Mesothelial cell of epicardium (in vitro differentiated cells): ENCODE measurements at places on chromosomes 12 and 14.

DNA sequence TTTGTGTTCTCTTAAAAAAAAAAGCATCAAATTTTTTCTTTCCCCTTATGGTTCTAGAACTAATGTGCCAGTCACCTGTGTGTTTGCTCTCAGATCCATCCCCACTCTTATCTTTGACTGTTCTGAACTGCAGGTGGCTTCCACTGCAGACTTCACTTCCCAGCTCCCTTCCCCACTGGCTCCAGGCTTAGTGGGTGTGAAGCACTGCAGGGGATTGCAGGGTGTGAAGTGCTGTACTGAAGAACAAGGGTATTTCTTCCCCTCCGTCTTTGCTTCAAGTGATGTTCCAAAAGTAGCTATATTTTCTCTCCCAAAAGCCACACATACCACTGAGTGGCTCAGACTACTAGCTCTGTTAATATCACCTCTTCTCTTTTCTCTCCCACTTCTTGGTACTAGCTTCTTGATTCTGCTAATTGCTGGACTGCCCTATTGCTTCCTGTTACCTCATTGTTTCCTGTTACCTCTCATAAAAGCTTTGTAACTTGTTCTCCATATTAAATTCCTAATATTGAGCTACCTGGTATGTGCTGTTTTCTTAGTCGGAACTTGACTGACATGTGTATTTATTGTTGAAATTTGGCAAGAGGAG lies 115.4 kb upstream of the PRICKLE1 start:
- no peak for DNase-seq

- DNase-seq = no peak
Measured at GRCh38 chr12:65568517-65568916, 255.8 kb upstream of the HMGA2 start.

DNA sequence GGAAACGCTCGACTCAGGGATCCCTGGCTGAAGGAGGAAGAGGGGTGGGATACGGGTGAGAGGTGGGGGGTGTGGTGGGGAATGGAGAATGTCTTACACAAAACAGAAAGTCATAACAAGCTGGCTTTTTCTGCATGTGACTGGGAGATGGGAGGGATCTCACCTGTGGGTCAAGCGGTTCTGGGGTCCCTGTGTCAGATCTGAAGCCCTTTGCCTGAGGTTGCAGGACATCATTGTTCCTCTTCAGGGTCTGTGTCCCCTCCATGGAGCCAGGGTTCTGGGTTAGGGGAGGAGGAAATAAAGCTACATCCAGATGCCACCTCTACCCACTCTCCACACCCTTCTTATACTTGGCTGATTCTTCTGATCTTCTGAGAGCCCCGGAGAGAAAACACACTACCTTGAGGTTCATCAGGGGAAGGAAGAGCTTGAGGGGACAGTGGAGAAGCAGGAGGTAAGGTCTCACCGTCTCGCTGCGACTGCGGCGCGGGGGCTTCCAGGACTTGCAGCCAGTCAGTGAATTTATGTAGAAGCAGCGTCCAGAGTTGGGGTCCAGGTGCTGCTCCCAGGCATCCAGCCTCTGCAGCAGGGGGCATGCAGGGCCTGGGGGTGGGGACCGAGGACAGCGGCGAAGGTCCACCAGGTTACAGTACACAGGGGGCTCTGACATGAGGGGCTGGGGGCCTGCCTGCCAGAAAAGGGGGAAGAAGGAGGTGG lies 2.5 kb downstream of the ARHGAP9 start:
- no peak for DNase-seq

GRCh38 chr12:16158050-16158449 lies 119.4 kb downstream of the SLC15A5 start:
- DNase-seq = no peak

DNA sequence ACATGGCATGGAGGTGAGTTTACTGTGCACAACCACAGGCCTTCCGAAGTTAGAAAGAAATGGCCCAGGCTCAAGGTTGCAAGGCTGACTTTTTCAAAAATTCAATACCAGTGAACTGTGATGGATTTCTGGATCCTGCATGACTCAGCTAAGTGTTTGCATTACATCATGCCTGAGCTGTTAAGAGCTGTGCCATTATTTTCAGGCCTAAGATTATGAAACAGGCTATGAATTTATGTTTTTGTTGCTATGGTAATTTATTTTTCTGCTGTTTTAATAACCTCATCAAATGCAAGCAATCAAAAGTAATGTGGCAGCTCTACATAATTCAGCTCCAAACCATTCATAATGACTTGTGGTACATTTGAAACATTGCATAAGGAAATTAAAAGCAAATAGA lies 457.7 kb upstream of the TMEM132C start:
- no peak for DNase-seq

DNA sequence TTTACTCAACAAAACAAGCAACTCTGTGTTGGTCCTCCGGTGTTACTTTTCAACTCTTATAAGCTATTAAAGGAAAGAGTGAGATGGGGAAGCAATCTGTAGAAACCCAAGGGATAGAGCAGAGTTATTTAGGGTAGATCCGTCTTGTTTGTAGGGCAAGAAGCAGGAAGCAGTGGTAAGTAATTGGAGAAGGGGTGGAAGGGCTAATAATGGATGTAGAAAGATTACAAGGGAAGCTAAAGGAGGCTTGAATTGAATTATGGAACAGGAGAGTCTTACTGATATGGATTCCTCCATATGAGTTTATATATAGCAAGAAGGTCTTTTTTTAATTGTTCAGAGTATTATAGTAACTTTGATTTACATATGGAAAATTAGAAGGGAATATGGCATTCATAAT lies 72.7 kb downstream of the MNAT1 start:
- DNase-seq = no peak

DNA sequence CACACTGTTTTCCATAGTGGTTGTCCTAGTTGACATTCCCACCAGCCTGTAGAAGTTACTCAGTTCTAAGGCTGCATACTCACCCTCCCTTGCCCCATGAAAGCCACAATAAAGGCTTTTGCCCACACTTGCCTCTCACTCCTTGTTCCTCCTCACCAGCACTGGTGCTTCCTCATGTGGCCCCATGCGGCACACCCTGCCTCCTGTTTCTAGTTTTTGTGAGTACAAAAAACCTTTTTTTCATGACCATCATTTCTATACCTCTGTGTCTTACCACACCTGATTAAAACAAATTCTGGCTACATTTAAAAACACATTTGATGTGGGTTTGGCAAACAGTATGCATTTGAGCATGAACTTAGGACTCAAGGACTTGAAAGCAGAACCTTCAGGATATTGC lies 40.7 kb upstream of the RIN3 start:
- no peak for DNase-seq
